Neural progenitor cell (in vitro differentiated cells): ENCODE measurements at places on chromosomes 1 and 21. TPM values are rescaled to one million over a fixed set of nuclear protein-coding genes. Genes with fewer than 3 reads are reported as not detected.
A peak's percentile ranks its signal among the peaks of the same experiment; 100 is the strongest.

The SMG7 gene
- total RNA-seq, result 33.4 and 33.5 TPM in 2 replicates

DNA sequence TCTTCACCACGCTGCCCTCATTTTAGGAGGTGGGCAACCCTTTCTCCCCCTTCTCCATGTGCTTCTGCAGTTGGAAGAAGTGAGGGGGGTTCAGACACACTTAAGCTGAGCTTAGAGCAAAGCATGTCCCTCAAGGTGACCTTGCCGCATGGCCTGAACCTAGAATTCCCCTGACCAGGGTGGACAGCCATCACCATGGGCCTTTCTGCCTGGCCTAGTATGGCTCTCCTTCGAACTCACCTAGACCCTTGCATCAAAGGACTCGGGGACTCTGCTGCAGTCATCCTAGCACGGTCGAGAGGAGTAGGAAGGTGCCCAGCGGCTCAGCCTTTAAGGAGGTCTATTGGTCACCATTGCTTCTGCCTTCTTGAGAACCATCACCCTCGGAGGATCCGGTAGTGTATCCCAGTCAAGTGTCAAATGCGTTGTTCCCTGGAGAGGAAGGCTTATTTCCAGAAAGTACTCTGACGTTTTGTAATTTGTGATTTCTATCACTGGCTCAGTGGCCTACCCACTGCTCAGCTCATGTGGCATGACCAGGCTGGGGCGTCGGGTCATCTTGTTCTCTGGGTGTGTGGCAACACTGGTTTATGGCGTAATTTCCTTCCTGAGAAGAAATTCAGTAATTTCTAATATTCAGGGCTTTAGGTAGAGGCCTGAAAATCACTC lies at the start of gene KCNE1:
KCNE1 (minus strand) TSS at position 424 of the 669 bp plus-strand sequence. CDS start 62,576 bp downstream, outside the sequence.
- no peak within 1 kb of the TSS for H3K27ac ChIP-seq
- no peaks in the 10 kb centered on the region for H3K36me3 ChIP-seq
- no peak for DNase-seq
- H3K27me3 ChIP-seq, result no peaks in the 10 kb centered on the region
- H3K4me3 ChIP-seq, result no peak within 1 kb of the TSS
- H3K4me1 ChIP-seq, result peaks cover 16% of the 10 kb centered on the region

The TMPRSS3 gene
- total RNA-seq, result not detected in 2 replicates

- peak overlapping the region; percentile 80 for H3K27ac ChIP-seq
- no peaks in the 10 kb centered on the region for H3K27me3 ChIP-seq
- H3K36me3 ChIP-seq, result peaks cover 12% of the 10 kb centered on the region
- H3K4me1 ChIP-seq, result peaks cover 53% of the 10 kb centered on the region
These were observed 15.9 kb downstream of the LZIC start for GRCh38 chr1:9927259-9927658.

The SELP gene
- total RNA-seq, result not detected in 2 replicates

- peaks cover 7% of the 10 kb centered on the region for H3K4me1 ChIP-seq
- no peaks in the 10 kb centered on the region for H3K27me3 ChIP-seq
- DNase-seq, result no peak
- H3K36me3 ChIP-seq, result peaks cover 7% of the 10 kb centered on the region
These were observed 25.9 kb downstream of the ATG4C start for GRCh38 chr1:62809788-62810187.

- peaks cover 31% of the 10 kb centered on the region for H3K4me1 ChIP-seq
- H3K36me3 ChIP-seq, result no peaks in the 10 kb centered on the region
- no peaks in the 10 kb centered on the region for H3K27me3 ChIP-seq
- H3K27ac ChIP-seq, result no peak overlapping the region
These were observed 369.7 kb downstream of the RRAGC start for GRCh38 chr1:38489844-38490270.
